Dorsolateral prefrontal cortex (tissue), 122 donors: ENCODE measurements at places on chromosomes 3 and 15. TPM values are rescaled to one million over a fixed set of nuclear protein-coding genes. Genes with fewer than 3 reads are reported as not detected.

The WDR82 gene
- total RNA-seq: 94.0 TPM

The SERINC4 gene
- total RNA-seq: 0.35 TPM

The AGBL1 gene
- total RNA-seq: 0.63 TPM

The SLC28A1 gene
- not detected for total RNA-seq

The TRH gene
- not detected for total RNA-seq

The AADACL2 gene
- not detected for total RNA-seq

The ECE2 gene
- total RNA-seq: 16.1 TPM

The CCR4 gene
- not detected for total RNA-seq

The DUOX1 gene
- 4.7 TPM for total RNA-seq

The RASL12 gene
- 7.8 TPM for total RNA-seq

The GPR62 gene
- total RNA-seq: 17.3 TPM

The ARL6IP5 gene
- 161 TPM for total RNA-seq

The MKRN3 gene
- 15.4 TPM for total RNA-seq

The CLDN16 gene
- total RNA-seq: 0.25 TPM

The ITGB5 gene
- total RNA-seq: 32.7 TPM

The ZKSCAN7 gene
- 6.0 TPM for total RNA-seq

The EXOSC7 gene
- 33.3 TPM for total RNA-seq

The SEMA6D gene
- 73.0 TPM for total RNA-seq

The THBS1 gene
- 2.4 TPM for total RNA-seq

The UTS2B gene
- total RNA-seq: 0.88 TPM

The SNX22 gene
- 9.9 TPM for total RNA-seq

The APBA2 gene
- total RNA-seq: 166 TPM

The CHST2 gene
- 21.0 TPM for total RNA-seq

The ISY1 gene
- 14.7 TPM for total RNA-seq

The PLCH1 gene
- total RNA-seq: 20.7 TPM

The DUOXA1 gene
- total RNA-seq: 1.4 TPM

The LARP6 gene
- total RNA-seq: 63.5 TPM

The LXN gene
- 1.8 TPM for total RNA-seq

The FRMD4B gene
- total RNA-seq: 67.2 TPM

The CKMT1B gene
- 99.5 TPM for total RNA-seq

The RAB6B gene
- total RNA-seq: 433 TPM

The TXNRD3 gene
- 9.3 TPM for total RNA-seq

The MFAP1 gene
- total RNA-seq: 29.2 TPM

The PLIN1 gene
- 4.0 TPM for total RNA-seq
